ENCODE measurements at places on chromosomes 5 and 9.

- DNase-seq = no peak
These were observed 68.6 kb downstream of the RAI14 start for GRCh38 chr5:34724741-34725140.

DNA sequence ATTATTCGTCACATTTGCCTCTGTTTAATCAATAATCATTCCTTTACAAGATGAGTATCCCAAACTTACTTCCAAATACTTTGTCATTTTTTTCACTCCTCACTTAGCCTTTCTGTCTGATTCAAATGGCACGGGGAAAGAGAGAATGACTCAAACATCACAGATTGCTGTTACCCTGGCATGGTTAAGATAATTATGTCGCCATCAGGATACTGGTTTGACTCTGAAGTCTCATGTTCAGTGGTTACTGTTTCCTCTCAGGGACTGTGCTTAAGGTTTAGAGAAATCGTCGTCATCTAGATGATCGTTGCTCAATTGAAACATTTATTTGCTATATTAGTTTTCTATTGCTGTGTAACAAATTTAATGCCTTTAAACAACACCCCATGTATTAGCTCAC is 45.2 kb upstream of the RAD23B start:
- DNase-seq = no peak

- DNase-seq = no peak
These were observed 375.7 kb upstream of the ZNF462 start for GRCh38 chr9:106487266-106487665.

GRCh38 chr9:95061916-95062595 is 255.5 kb downstream of the FANCC start:
- no peak for DNase-seq

DNA sequence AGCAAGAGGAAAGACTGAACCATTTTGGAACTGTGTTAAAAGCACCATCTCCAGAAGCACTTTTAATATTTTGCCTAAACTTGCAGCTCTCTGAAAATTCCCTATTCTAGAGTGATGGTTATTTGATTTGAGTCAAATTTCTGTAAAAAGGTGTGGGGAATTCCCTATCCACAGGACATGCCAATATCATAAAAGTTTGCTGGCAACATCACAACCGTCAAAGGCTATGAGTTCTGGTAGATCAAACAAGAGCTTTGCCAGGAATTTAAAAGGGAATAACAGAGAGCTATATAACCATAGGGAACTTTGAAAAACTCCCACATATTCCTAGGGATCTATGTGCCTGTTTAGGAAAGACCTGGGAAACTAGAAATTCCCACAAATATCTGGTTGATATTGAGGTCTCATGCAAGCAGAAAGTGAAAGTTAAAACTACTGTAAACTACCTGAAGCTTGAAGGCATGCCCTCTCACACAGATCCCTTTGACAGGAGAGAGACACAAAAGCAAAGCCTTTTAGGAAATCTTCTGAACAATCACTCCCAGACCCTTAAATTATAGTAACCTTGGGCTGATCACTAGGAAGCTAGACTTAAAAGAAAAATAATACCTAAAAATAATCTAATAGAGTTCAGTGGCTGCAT is 549.9 kb downstream of the ANXA1 start:
- DNase-seq = no peak

DNA sequence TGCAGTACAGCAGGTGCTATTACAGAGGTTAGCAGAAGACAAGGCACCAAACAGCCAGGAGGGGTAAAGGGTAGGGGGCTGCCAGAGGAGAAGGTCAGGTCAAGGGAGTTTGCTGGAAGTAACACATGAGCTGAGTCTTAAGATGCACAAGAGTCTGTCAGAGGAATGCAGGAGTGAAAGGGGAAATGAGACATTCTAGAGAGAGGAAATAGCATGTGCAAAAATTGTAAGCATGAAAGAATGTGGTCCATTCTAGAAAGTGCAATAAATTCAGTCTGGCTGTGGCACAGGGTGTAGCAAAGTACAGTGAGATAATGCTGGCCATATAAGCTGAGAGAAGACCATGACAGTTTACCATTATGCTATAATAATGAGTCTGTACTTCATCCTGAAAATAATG is 6.6 kb downstream of the GOLGA1 start:
- DNase-seq = no peak

DNA sequence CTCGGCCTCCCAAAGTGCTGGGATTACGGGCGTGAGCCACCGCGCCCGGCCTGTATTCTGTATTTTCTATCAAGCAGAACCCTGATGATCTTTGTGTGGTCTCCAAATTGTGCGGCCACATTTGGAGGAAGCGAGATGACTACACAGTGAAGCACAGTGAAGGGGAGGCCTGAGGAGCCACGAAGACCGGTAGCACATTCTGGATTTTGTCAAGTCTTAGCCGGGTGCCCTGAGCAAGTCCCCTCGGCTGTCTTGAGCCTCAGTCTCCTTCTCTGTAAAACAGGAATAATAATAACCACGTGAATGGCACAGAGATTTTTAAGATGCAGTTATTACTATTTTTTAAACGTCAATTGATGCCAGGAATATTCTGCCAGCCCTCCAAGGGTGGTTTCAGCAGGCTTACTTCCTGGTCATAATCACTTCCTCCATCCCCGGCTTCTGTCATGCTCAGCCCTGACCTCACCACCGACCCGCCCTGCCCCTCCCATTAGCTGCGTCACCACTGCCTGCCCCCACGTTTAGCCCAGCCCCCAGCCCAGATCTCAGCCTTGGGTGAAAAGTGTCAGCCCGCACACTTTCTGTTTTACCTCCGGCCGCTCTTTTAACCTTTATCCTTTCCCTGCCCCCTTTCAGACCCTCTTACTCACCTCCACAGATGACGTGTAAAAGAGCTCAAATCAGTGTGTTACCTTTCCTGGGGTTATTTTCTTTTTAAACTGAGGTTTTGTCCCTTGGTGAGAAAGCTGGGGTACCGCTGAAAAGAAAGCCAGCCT is 27.0 kb upstream of the ERGIC1 start:
- no peak for DNase-seq

- no peak for DNase-seq
These were observed 63.0 kb downstream of the C5orf15 start for GRCh38 chr5:133905424-133905823.

DNA sequence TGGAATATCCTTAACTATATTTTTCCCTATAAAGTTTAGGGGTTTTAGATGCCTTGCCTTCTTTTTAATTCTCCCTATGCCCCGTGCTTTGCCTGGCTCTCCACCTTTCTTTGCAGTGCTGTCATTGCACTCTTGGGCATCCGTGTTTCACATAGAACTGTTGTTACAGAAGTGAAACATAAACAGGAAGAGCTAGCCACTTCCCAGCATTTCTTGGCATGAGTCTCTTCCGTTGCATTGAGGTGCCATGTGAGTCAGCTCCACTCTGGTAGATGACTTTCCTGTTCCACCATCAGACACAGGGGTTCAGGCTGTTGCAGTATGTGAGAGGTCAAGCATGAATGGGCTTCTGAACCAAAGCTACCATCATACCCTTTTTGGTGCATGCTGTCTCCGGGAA is 73.4 kb downstream of the ANGPTL2 start:
- no peak for DNase-seq

DNA sequence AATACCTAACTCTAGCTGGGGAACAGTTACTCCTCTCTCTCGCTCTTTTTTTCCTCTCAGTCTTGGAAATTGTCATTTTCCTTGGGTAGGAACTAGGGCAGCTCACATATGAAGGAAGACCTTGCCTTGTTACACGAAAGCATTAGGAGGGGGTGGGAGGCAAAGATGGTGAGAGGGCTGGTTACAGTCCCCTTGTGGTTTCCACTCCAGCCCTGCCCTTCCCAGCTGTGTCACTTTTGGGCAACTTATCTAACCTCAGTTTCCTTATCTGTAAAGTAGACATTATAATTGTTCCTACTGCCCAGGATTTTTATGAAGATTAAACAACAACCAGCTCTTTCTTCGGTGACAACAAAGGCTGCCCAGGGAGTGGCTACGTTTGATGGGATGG is 196.2 kb upstream of the CLINT1 start:
- no peak for DNase-seq

DNA sequence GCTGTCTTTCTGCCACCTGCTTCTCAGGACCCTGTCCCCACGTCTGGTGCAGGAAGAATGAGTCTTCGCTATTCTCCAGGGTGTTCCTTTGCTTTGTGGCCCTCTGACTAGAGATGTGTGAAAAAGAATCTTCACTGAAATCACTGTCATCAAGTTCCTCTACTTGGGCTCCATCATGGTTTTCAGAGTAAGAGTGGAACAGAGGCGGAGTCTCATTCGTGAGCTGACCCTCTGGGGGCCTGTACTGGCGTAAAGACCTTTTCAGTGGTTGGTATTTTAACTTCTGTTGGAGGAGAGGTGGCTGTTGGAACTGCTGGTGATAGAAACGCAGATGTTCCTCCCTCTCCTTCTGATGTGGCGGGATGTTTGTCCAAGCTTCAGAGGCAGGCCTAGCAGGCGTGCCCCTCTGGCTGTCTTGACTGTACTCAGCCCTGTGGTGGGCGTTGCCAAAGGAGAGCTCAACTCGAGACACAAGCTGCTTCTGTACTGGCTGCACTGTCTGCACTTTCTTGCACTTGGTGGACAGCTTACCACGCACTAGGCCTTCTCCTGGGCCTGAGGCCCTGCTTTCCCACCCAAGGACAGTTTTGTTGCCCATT is 72.0 kb downstream of the KIF24 start:
- DNase-seq = no peak

- DNase-seq = peak; percentile 60
These were observed 18.6 kb upstream of the TJP2 start for GRCh38 chr9:69155341-69156030.

DNA sequence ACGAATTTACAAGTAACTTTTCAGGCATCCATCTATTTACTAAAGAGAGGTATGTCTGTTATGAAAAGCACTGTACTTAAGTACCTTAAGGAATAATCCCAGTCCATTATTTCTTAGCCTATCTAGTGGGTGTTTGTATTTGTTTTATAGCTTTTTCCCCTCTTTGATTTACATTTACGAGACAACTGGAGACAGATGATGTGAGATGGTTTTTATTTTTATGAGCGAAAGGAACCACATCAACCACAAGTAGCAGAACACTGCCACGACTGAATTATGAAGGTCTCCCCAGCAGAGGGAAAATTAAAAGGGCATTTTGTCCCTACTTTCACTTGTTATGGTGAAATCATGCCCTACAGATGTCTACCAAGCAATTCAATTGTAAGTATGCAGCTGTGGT is 357.8 kb downstream of the NFIB start:
- DNase-seq = no peak

- DNase-seq = no peak
These were observed 310.2 kb downstream of the ARHGAP26 start for GRCh38 chr5:143080407-143080806.

Measured in NT2/D1 (cell line).